ENCODE measurements at places on chromosomes 4 and X.

DNA sequence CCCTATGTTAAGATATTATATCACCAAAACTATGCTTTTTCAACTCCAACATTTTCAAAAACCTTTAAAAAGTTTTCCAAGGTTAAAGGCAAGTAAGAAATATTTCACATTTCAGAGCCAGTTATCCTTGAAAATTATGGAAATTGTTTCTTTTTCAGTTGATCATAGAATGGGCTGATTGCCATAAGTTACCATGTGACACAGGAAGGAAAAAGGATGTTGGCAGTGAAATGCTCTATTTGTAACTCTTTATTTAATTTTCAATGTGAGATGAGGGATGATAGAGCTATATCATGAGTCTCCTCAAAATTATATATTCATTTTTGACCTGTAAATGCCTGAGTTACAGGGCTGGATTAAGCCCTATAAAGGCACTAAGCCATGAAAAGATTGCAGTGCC is 93.0 kb upstream of the PLS3 start:
- no peak for DNase-seq

DNA sequence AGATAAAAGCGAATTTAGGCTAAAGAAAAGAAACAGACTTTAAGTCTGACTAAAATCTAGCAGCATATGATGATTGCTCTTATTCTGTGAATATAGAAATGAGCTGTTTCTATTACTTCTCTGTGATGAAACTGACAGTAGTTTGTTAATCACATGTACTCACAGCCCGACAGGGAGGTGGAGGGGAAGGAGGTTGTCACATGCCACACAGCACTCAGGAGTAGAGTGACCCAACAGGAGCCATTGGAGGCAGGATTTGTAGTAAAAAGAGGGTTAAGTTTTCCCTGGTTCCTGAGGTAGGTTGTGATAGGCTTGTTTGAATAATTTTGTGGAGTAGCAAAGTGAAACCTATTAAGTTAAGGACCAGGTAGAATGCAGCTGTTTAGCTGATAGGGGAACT is 495.9 kb downstream of the CENPC start:
- no peak for DNase-seq

GRCh38 chrX:16999275-16999674 is 52.8 kb downstream of the REPS2 start:
- no peak for DNase-seq

DNA sequence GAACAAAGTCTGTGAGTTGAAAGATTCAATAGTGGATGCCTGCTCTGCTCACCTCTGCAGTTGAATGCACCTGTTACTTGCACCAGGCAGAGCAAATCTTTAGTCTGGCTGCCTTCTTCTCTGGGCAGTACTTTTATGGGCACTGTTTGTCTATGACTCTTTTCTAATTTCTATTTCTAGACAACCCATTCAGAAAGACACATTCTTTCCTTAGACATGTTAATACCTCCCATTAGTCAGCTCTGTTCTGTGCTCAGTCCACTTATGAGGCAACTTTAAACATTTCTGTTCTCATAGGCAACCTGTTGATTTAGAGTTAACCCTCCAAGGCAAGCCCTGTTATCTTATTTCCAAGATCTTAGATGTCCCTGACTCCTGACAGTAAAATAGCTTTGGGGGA is 108.9 kb downstream of the SYNPO2 start:
- no peak for DNase-seq

- peak; percentile 48 for DNase-seq
These were observed 14.5 kb downstream of the SLC2A9 start for GRCh38 chr4:10006601-10007435.

- no peak for DNase-seq
These were observed 62.0 kb downstream of the AWAT2 start for GRCh38 chrX:69987691-69988090.

- no peak for DNase-seq
These were observed 39.4 kb downstream of the ERVMER34-1 start for GRCh38 chr4:52711834-52712250.

- DNase-seq: no peak
These were observed 42.8 kb upstream of the FGF16 start for GRCh38 chrX:77404419-77404818.

DNA sequence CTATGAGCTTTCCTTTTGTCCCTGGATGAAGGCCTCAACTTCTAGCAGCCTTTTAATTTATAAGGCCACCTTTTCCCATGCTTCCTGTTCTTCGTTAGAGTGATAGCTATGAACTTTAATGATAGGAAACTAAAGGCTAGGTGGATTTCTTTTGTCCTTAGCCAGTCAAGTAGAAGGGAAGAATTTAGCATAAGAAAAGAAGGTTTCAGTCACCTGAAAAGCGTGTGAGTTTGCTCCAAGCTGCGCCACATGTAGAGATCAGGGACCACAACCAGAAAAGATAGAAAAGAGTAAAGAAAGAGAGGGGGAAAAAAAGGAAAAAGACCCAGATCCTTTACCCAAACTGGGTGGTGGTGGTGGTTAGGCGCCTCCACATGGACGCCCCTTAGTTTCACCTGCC is 28.6 kb downstream of the LUZP4 start:
- no peak for DNase-seq

GRCh38 chr4:178105242-178105641 is 663.0 kb upstream of the AGA start:
- DNase-seq: no peak

GRCh38 chr4:176498617-176499256 is 179.0 kb downstream of the SPCS3 start:
- DNase-seq: no peak

DNA sequence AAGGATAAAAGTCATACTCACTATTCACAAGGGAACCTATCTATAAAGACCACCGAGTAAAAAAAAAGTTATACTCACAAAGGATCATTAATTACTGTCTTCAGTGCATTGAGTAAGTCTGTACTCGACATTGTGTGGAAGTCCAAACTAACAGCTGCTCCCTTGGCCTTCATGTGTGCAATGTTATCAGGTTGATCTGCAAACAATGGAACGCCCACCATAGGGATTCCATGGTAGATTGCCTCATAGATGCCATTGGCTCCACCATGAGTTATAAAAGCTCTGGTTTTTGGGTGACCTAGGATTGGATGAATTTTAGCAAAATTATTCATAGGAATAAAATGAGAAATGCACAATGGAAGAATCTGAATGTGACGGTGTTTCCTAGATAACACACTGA is 10.6 kb downstream of the UGT2B4 start:
- DNase-seq: no peak

DNA sequence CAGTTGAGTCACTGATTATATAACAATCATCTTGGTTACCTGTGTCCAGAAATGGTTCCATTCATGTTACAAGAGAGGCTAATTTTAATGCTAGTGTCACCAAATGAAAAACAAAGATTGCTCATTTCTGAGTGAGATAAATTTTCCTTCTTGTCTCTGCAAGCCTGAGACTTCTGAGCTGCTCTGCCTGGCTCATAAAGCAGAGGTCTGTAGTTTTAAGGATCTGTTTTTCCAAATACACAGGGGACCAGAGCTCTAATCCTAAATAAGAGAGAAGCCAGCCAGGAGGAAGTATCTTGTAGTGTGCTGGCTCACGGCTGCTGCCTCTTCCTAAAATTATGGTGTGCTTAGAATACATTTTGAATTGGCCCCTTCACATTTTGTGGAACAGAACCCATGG is 42.6 kb downstream of the CLDN34 start:
- no peak for DNase-seq

- DNase-seq: no peak
These were observed 6.5 kb downstream of the NEUROG2 start for GRCh38 chr4:112509243-112510141.

- no peak for DNase-seq
These were observed 312.7 kb upstream of the GATB start for GRCh38 chr4:152073351-152074087.

- DNase-seq: peak; percentile 17
These were observed 2.0 kb downstream of the MID1IP1 start for GRCh38 chrX:38803243-38803587.

DNA sequence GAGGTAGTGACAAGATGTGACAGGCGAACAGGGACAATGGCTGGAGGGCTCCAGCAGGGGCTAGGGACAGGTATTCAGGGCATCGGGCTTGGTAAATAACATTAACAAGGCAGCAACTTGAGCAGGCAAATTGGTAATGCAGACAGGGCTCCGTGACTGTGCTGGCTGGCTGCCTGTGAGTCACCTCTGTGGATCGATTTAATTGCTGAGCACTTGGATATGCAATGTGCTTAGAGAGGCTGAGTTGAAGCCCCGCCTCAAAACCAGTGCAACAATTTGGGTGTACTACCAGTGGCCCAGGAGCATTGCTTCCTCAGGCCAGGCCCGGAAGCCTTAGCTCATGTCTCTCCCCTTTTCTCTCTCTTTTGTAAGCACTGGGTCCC is 19.5 kb downstream of the CNGA2 start:
- DNase-seq: peak; percentile 13

DNA sequence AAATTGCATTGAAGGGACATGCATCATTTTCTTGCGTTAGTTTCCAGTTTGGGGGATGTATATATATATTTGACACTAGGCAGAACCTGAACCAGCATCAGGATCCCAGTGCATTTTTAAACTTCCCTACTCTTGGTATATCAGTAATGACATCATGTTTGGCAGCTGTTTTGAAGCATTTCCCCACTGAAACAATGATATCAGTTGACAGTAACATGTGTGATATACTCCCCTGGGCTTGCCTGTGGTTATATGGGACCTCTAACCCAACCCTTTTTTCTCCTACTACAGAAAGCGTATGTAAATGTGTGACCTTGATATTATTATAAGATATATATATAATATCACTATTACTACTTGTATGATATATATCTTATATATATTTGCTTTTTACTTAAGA is 225.9 kb upstream of the CASK start:
- no peak for DNase-seq

GRCh38 chrX:140933874-140934655 is 68.3 kb upstream of the SPANXB1 start:
- no peak for DNase-seq

- no peak for DNase-seq
These were observed 7.3 kb upstream of the PTPN13 start for GRCh38 chr4:86586626-86587380.

DNA sequence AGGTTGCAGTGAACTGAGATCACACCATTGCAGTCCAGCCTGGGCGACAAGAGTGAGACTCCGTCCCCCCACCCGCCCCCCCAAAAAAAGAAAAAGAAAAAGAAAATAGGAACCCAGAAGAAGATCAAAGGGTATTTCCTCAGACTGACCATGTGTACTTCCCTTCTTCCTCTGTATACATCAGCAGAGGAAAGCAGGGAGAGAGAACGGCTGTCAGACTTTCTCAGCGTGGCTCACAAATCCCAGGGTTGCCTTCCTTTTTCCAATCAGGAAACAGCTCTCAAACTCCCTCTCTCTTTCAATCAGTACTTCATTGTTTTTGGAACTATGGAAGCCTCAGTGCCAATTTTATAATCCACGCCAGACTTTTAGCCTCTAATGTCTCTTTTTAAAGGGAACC is 59.1 kb downstream of the CHRNA9 start:
- DNase-seq: no peak

DNA sequence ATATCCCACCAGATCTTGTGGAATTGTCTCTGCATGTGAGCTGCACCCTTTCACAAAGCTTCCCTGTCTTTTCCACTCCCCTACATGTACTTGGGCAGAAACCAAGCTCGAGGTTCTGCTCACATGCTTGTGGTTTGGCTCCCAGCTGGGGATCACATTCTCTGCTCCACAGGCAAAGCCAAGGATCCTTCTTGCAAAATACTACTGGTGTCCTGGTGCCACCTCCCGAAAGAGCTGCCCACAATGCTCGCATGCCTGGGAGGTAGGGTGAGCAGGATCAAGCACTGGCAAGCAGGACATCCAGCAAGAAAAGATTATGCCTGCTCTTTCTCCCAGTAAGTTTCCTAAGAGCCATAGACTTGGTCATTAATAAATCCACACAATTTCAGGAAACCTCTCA is 45.1 kb upstream of the PPARGC1A start:
- DNase-seq: no peak

DNA sequence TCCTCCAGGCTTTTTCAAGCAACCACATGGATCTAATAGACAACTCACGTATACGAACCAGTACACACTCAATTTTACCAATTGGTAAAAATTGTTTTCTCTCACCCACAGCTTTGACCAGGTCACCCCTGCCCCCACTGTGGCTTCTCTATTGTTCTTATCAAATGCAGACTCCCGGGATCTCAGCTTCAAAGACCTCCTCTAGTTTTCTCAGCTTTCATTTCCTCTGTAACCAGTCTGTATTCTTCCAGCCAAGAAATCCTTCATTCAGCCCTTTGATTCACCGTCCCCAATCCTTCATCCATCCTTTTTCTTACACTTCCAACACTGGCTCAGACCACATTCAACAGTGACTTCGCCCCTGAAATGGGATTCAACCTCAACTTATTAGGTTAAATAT is 120.7 kb downstream of the CORIN start:
- no peak for DNase-seq

DNA sequence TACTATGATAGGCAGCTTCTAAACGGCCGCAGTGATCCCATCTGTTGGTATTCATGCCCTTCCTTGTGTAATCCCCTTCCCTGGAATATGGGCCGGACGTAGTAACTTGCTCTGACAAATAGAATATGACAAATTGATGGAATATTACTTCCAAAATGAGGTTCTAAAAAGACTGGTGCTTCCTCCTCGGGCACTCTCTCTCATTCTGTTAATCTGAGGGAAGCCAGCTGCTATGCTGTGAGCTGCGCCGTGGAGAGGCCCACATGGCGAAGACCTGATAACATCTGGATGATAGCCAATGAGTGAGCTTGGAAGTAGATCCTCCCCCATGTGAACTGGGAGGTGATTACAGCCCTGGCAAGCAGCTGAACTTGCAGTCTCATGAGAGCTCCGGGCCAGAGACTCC is 27.2 kb upstream of the SLC25A4 start:
- DNase-seq: no peak

DNA sequence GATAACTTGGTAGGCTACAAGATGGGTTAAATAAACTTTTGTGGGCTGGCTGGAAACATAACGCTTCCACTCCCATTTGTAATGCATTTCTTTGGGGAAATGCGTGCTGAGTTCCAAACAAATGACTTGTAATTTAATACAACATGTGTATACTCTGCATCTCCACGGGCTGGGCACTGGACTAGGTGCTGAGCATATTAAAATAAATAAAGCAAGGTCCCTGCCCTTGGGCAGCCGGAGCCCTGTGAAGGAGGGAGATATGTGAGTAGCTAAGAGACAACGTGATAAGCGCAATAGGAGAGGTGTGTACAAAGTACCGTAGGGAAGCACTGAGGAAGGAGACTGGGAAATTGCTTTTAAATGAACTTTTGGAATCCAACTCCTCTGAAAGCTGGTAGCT is 147.2 kb upstream of the RBPJ start:
- DNase-seq: no peak

GRCh38 chr4:73451981-73452747 is 16.1 kb downstream of the AFP start:
- no peak for DNase-seq

DNA sequence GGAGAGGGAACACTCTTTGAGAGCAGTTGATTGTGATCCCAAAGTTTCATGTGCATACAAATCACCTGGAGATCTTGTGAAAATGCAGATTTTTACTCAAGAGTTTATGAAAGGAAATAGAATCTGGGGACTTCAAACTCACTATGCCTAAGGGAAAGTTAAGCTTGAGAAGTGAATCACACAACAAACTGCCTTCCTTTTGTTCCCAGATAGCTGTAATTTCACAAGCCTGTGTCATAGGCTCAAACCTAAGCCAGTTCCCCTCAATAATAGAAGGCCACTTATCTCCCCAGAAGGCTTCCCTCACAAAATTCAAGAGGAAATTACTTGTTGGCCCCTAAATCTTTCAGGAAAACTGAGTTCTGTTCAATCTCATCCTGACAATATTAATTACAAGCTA is 132.8 kb upstream of the MAGEB16 start:
- DNase-seq: no peak
